ENCODE measurements at places on chromosomes 7 and 10.
A peak's percentile ranks its signal among the peaks of the same experiment; 100 is the strongest.

- H3K27me3 ChIP-seq = no peaks in the 10 kb centered on the region
- H3K4me1 ChIP-seq = peaks cover 3% of the 10 kb centered on the region
- H3K36me3 ChIP-seq = no peaks in the 10 kb centered on the region
- H3K27ac ChIP-seq = no peak overlapping the region
Observed at GRCh38 chr10:105145711-105146110, 504.6 kb downstream of the SORCS3 start.

- H3K27ac ChIP-seq = no peak overlapping the region
- peaks cover 4% of the 10 kb centered on the region for H3K4me1 ChIP-seq
- H3K4me3 ChIP-seq = no peak overlapping the region
- no peak for DNase-seq
- H3K27me3 ChIP-seq = no peaks in the 10 kb centered on the region
Observed at GRCh38 chr7:106128836-106129235, 16.7 kb upstream of the SYPL1 start.

- H3K4me3 ChIP-seq = no peak overlapping the region
- H3K27me3 ChIP-seq = peaks cover 3% of the 10 kb centered on the region
- no peak overlapping the region for H3K27ac ChIP-seq
- H3K36me3 ChIP-seq = peaks cover 28% of the 10 kb centered on the region
Observed at GRCh38 chr10:104301907-104302690, 33.1 kb downstream of the GSTO2 start.

GRCh38 chr10:21314111-21314626 is 211.3 kb downstream of the SKIDA1 start:
- peaks cover 51% of the 10 kb centered on the region for H3K4me1 ChIP-seq
- no peak overlapping the region for H3K4me3 ChIP-seq
- no peak for DNase-seq
- H3K27ac ChIP-seq = peak overlapping the region; percentile 89
- no peaks in the 10 kb centered on the region for H3K36me3 ChIP-seq

DNA sequence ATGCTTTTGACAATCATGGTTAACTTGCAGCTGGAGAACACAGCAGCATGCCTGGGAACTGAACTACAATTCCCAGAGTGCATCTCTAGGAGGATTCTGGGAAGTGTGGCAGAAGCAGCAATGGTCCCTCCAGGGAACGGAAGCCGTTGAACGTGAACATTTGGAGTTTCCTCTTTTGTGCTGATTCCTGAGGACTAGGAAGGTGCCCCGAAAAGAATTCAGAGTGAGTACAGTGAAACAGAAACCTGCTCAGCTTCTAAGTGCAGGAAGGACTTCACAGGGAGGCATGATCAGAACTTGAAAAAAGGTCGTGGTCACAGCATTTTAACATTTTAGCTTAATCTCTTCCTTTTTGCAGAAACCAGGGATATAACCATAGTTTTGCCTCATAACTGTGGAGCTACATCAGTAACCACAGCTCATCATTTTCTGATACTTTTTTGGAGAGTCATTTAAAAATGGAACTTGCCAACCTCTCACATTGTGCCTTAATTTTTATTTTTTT is at the start of gene NUDT13:
Gene NUDT13 (plus strand): TSS at position 111 of the 505 bp plus-strand sequence. CDS start 3,911 bp downstream, outside the sequence.
- DNase-seq = peak; percentile 56
- peaks cover 17% of the 10 kb centered on the region for H3K36me3 ChIP-seq
- peaks cover 3% of the 10 kb centered on the region for H3K4me1 ChIP-seq
- H3K4me3 ChIP-seq = peak within 1 kb of the TSS; percentile 80
- H3K27me3 ChIP-seq = peaks cover 2% of the 10 kb centered on the region

DNA sequence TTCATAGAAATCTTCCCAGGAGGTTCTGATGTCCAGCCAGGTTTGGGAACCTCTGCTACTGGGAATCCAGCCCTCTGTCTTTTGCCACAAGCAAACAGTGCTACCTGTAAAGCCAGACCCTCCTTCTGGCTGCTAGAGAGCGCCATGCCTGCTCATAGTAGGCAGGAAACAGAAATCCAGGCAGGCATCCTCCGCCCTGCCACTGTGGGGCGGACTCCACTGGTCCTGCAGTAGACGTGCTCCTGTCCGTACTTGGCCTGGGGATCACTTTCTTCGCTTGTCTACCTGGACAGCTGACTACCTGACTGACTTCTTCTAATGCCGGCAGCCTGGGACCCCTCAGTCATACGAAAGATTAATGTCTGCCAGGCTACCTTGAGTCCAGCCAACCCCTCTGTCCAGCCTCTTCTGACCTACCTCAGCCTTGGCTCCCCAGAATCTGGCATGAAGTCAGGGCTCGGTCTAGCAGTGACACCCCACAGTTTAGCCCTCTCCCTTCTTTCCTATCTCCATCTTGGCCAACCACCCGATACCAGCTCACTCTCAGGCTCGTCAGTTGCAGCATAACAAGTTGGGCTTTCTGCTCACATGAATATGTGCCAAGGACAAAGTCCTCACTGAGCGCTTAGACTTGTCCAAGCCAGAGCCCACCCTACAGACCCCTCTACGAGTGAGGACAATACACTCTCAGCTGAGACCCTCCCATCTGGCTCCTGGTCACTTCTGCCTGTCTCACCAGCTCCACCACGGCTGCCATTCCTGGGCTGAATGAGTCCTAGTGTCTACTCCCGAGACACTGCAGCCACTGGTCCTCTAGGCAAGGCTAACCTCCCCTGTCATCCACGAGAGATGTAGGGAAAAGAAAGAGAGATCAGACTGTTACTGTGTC is 43.9 kb upstream of the OPALIN start:
- H3K27ac ChIP-seq = peak overlapping the region; percentile 82
- H3K27me3 ChIP-seq = no peaks in the 10 kb centered on the region
- no peaks in the 10 kb centered on the region for H3K36me3 ChIP-seq
- H3K4me1 ChIP-seq = peaks cover 25% of the 10 kb centered on the region
- peak; percentile 36 for DNase-seq

DNA sequence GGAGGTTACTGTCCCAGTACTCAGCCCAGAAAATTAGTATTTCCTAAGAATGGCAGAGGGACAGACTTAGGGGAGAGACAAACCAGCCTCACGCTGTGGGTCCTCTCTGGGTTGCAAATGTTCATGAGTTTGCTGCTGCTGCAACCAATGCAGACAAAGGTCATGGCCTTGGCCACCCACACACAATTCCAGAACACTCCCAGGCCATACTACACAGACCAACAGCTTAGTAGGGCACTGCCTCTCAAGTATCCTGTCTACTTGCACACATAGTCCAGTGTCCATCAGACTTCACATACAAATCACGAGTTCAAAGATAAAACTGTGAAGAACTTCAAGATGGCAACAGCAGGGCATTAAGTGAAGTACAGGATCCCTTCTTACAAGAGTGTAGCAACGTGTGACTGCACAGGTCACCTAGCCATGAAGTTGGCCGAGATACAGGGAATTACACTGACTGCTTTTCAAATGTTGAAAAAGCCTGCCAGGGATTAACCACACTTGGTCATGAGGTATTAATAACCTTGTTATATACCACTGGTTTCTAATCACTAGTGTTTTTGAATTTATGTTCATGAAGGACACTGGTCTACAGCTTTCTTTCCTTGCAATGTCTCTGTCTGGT is 40.0 kb downstream of the ZNF33B start:
- H3K27me3 ChIP-seq = peaks cover 9% of the 10 kb centered on the region
- peaks cover 60% of the 10 kb centered on the region for H3K36me3 ChIP-seq
- no peak overlapping the region for H3K27ac ChIP-seq
- no peak overlapping the region for H3K4me3 ChIP-seq

GRCh38 chr10:1255600-1256431 is 199.6 kb downstream of the WDR37 start:
- no peak for DNase-seq
- H3K27me3 ChIP-seq = no peaks in the 10 kb centered on the region
- H3K4me1 ChIP-seq = peaks cover 11% of the 10 kb centered on the region
- H3K4me3 ChIP-seq = no peak overlapping the region
- no peak overlapping the region for H3K27ac ChIP-seq
- no peaks in the 10 kb centered on the region for H3K36me3 ChIP-seq

DNA sequence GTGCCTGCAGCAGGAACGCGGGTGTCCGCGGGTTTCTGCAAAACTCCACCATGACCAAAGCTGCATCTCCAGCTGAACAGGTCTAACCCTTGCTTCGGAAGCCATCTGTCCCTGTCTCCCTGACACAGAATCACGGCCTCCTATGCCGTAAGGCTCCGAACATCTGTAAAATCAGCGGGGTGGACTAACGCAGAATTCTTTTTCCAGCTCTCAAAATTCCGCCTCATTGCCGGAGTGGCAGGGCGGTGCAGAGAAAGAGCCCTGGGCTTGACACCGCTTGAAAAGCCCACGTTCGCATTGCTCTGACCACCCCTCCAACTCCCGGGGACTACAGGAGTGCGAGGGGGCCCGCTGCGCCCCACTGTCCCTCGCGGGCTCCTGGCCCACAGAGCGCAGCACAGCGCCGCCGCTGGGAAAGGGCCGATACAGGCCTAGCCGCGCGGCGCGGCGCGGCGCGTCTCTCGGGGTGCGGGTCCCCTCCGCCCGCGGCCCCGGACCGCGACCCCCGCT is 409 bp downstream of the DNMBP start:
- peak overlapping the region; percentile 82 for H3K4me3 ChIP-seq
- H3K36me3 ChIP-seq = no peaks in the 10 kb centered on the region
- H3K4me1 ChIP-seq = peaks cover 40% of the 10 kb centered on the region
- no peak overlapping the region for H3K27ac ChIP-seq
- DNase-seq = no peak

- DNase-seq = no peak
- peaks cover 5% of the 10 kb centered on the region for H3K36me3 ChIP-seq
- no peak overlapping the region for H3K27ac ChIP-seq
- H3K27me3 ChIP-seq = no peaks in the 10 kb centered on the region
Observed at GRCh38 chr7:84043661-84044191, 150.9 kb downstream of the SEMA3A start.

GRCh38 chr10:70250961-70251680 is 17.9 kb upstream of the PPA1 start:
- H3K27me3 ChIP-seq = peaks cover 7% of the 10 kb centered on the region
- H3K27ac ChIP-seq = no peak overlapping the region
- H3K4me3 ChIP-seq = no peak overlapping the region
- H3K4me1 ChIP-seq = 0 out of 2 replicates have a peak, but pooled peaks cover 5% of the 10 kb centered on the region
- H3K36me3 ChIP-seq = no peaks in the 10 kb centered on the region

GRCh38 chr7:44309271-44310091 is 15.9 kb downstream of the CAMK2B start:
- H3K36me3 ChIP-seq = no peaks in the 10 kb centered on the region
- H3K27me3 ChIP-seq = peaks cover 54% of the 10 kb centered on the region
- no peak overlapping the region for H3K27ac ChIP-seq
- peaks cover 4% of the 10 kb centered on the region for H3K4me1 ChIP-seq
- peak; percentile 72 for DNase-seq

DNA sequence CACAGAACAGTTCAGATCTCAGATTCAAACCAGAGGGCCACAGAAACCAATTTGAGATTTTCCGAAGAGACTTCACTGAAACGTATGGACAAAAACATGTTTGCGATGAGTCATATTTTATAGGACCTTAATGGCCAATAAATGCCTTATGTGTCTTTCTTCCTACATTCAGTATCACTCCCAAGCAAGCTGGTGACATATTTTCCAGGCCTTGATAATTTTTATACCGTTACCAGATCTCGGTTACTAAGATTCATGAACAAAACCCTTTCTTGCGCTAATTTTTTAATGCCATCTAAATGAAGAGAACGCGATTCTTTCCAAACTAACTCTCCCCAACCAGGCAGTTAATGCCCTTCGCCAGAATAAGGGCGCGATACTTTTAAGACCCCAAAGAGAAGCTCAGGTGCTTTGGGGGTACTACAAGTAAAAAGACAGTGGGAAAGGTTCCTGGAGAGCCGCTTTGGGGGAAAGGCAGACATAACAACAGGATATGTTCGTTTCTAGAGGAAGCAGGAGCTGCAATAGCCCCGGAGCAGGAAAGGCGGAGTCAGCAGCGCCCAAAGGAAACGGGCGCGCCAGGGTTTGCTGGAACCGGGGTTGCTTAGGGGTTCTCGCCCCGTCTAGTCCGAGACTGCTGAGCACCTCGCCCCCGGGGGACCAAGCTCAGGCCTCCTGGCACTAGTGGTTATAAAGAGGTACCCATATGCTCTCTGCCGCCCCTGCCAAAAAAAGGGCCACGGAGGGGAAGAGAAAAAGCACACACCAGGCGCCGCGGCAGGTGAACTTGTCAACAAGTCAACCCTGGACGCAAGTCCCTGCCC is 884 bp downstream of the ICA1 start:
- H3K27me3 ChIP-seq = peaks cover 5% of the 10 kb centered on the region
- H3K4me3 ChIP-seq = peak overlapping the region; percentile 74
- H3K36me3 ChIP-seq = peaks cover 5% of the 10 kb centered on the region
- H3K4me1 ChIP-seq = peaks cover 34% of the 10 kb centered on the region

DNA sequence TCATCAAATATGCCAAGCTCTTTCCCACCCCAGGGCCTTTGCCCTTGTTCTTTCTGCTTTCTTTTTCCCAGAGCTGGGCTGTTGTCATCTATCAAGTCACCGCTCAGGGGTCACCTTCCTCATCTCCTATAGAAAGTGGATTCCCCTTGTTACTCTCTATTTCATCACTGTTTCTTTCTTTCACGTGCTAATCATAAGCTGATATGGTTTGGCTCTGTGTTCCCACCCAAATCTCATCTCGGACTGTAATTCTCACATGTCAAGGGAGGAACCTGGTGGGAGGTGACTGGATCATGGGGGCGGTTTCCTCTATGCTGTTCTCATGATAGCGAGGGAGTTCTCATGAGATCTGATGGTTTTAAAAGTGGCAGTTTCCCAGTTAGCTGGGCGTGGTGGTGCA is 17.0 kb upstream of the TIAL1 start:
- no peak overlapping the region for H3K4me3 ChIP-seq
- peaks cover 4% of the 10 kb centered on the region for H3K27me3 ChIP-seq
- no peak overlapping the region for H3K27ac ChIP-seq
- peaks cover 5% of the 10 kb centered on the region for H3K4me1 ChIP-seq
- H3K36me3 ChIP-seq = peaks cover 3% of the 10 kb centered on the region

- H3K27ac ChIP-seq = no peak overlapping the region
- H3K27me3 ChIP-seq = no peaks in the 10 kb centered on the region
- H3K4me3 ChIP-seq = no peak overlapping the region
- peaks cover 36% of the 10 kb centered on the region for H3K4me1 ChIP-seq
Observed at GRCh38 chr10:11042357-11042756, 24.7 kb downstream of the CELF2 start.

- no peak for DNase-seq
- no peak overlapping the region for H3K4me3 ChIP-seq
- no peak overlapping the region for H3K27ac ChIP-seq
- peaks cover 13% of the 10 kb centered on the region for H3K4me1 ChIP-seq
- peaks cover 9% of the 10 kb centered on the region for H3K36me3 ChIP-seq
- H3K27me3 ChIP-seq = no peaks in the 10 kb centered on the region
Observed at GRCh38 chr7:25014756-25015155, 34.8 kb upstream of the OSBPL3 start.

DNA sequence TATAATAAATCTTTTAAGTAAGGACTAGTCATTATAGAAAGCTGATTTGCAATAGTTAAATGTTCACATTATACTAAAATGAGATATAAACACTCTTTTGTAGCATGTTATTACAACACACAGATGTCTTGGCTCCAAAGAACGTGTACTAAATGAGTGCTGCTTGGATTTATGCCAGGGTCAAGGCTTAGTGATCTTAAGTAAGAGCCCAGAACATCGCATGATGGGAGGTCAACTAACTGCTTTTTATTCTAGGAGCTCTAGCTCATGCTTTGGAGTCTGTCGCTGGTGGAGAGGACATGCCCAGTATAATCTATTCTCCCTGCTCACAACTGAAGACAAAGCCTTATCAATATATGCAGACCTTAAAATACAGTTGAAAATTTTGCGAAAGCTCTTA is 315.1 kb downstream of the BBS9 start:
- no peak overlapping the region for H3K27ac ChIP-seq
- H3K4me3 ChIP-seq = no peak overlapping the region
- peaks cover 15% of the 10 kb centered on the region for H3K4me1 ChIP-seq

- no peaks in the 10 kb centered on the region for H3K27me3 ChIP-seq
- H3K4me1 ChIP-seq = peaks cover 13% of the 10 kb centered on the region
- no peak overlapping the region for H3K27ac ChIP-seq
- DNase-seq = no peak
Observed at GRCh38 chr10:83050815-83051214, 1088.5 kb upstream of the GHITM start.

GRCh38 chr7:155203059-155203881 is 94.4 kb upstream of the INSIG1 start:
- no peak for DNase-seq
- H3K27ac ChIP-seq = no peak overlapping the region
- no peak overlapping the region for H3K4me3 ChIP-seq
